ENCODE measurements at places on chromosomes 6 and 20.

DNA sequence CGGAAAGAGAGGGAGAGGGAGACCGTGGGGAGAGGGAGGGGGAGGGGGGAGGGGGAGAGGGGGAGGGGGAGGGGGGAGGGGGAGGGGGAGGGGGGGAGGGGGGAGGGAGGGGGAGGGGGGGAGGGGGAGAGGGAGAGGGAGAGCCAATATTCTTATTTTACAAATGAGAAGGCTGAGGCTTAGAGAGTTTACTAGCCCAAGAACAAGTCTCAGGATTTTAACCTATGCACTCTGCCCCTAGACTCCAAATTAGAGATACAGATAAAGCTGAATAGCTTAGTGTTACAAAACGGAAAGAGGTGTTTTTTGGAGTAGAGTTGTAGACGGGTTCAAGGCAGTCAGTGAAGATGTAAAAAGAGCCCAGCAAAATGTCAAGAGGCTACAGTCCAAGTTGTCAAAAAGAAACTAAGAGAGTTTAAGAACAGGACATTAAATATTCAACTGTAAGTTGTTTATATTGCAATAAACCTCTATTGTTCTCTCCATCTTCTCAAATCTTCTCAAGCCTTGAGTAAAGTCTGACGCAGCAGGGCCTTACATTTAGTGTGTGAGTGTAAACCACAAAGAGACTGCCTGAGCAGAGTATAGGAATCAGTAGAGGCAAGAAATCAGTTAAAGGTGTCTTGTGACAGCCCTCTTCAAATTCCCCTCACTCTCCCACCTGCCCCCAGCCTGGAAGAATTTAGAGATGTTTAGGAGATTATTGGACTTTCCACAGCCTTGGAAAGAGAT, 34.9 kb upstream of the AKIRIN2 start:
- DNase-seq, result no peak

DNA sequence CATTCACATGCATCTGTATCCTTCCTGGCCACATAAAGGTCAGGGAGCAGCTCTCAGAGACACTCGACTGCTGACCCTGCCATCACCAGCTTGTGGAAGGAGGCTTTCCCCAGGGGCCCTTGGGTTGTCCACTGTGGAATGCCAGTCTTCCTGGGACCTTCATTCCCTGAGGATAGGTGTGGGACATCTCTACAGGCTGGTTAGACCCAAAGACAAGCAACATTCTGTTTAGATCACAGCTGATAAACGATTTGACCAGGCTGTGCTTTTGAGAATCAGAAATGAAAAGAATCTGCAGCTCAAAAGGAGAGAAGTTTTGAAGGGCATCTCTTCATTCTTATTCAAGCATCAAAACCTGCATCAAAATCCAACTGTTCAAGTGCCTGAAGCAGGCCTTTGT, 18.2 kb upstream of the SH3BGRL2 start:
- no peak for DNase-seq

GRCh38 chr6:112575309-112575834, 228.2 kb downstream of the RFPL4B start:
- DNase-seq, result no peak

GRCh38 chr6:18016133-18016532, 28.7 kb upstream of the KIF13A start:
- no peak for DNase-seq

GRCh38 chr6:119586250-119586882, 236.8 kb upstream of the MAN1A1 start:
- DNase-seq, result no peak

DNA sequence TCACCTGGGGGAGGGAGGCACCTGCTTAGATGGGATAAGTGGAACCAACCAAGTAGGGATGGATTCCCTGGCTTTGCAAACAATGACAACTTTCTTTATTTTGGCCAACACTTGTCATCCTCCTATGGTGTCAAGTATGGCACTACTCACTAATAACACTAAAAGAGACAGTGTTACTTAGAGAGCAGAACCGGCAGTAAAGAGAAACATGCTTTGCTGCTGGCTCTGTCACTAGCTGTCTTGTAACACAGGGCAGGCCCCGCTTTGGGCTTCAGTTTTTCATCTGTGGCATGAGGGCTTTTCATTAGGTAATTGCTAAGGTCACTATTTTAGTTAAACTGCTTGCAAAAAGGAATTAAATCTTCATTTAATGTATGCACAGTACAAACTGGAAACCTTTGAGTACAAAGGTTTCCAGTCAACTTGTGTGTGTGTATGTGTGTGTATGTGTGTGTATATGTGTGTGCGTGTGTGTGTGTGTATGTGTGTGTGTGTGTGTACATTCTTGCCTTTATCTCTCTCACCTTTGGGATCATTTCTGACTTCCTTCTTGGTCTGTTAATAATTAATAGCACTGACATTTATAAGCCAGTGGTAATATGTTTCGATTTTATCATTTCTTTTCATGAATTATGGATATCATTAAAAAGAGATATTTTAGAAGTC, 64.7 kb downstream of the BTBD3 start:
- no peak for DNase-seq

GRCh38 chr6:3294921-3295871, 36.4 kb downstream of the PSMG4 start:
- no peak for DNase-seq

DNA sequence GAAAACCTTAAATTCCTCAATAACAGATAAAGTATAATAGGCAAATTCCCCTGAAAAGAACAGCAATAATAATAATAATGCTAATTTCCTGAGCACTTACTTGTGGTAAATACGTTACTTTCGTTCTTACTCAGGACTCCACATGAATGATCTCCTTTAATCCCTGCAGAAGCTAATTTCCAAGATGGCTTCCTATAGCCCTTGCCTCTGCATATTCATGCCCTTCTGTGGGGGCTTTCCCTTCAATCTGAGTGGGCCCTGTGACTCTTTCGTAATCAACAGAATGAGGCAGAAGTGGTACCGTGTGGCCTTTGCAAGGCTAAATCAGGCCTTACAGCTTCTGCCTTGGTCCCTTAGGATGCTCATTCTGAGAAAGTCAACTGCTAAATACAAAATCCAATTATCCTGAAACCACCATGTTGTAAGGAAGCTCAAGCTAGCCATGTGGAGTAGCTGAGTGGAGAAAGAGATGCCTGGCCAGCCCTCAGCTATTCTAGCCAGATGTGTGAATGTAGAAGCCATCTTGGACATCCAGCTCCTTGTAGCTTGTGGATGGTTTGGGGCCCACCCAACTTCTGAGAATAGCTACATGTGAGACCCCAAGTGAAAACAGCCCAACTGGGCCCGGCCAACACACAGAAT, 50.5 kb downstream of the MCUR1 start:
- DNase-seq, result peak; percentile 12

DNA sequence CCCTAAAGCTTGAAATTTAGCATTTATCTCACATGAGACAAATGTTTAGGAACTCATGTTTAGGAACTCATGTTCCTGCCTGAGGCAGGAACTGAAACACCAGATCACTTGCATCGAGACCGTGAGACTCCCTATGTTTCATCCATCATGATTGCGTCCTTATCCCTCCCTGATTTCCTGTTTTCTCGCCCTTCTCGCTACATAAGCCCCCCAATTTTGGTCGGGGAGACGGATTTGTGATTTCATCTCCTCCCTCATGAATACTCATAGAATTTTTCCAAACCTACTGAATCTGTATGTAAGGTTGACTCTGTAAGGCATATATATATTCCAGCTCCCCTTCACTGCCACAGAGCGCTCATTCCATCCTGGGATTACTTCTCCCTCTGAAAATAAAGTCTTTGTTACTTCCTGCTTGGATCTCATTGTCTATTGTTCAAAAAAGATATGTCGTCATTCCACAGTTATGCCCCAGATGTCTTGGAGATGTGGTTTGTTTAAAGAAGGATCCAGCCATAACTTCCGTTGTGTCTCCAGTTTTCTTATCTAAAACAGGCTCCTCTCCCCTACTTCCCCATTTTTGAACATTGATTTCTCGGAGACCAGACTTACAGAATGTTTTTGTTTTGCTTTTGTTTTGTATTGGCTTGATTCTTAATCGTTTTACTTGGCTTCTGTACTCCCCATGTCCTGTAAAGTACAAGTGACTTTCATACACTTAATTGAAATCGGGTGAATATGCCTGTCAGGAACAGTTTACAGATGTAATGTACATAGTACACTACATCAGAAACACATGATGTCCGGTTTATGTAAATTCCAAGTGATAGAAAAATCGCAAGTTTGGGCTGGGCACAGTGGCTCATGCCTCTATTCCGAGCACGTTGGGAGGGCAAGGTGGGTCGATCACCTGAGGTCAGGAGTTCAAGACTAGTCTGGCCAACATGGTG, 118.7 kb downstream of the HFE start:
- DNase-seq, result no peak

- DNase-seq, result no peak
Measured at GRCh38 chr20:20251836-20252235, 116.1 kb upstream of the INSM1 start.

DNA sequence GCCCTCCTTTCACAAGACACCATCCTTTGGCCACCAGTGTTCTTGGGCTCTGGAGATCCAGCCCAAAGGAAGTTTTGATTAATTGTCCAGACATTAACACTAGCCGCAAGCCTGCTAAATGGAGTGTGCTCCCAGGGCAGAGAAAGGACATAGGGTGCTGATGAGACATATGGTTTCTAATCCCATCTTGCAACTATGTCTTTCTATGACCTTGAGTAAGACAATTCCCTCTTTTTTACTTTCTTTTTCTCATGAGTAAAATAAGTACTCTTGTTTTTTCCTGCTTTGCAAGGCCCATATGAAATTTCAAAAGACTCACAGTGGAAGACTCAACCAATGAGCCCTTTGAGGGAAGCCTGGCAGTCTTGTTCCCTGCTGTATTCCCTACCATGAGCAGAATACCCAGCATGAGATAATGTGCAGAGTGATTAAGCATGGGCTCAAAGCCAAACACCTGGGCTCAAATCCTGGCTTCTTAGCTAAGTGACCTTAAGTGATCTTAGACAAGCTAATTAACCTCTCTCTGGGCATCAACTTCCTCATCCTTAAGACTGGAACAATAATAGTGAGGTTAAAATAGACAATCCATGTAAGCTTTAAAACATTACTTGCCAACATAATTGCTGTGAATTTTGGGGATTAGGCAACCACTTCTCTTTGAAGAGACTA, at the start of gene WFDC10B:
Gene WFDC10B (minus strand): TSS at position 51 of the 669 bp plus-strand sequence. CDS start 19,027 bp downstream, outside the sequence.
- DNase-seq, result no peak

- DNase-seq, result no peak
Measured at GRCh38 chr6:34544776-34545471, 11.2 kb downstream of the SPDEF start.

GRCh38 chr6:153539602-153540001, 408.5 kb upstream of the RGS17 start:
- DNase-seq, result no peak

GRCh38 chr6:136717716-136717990, 74.6 kb downstream of the MAP3K5 start:
- no peak for DNase-seq

GRCh38 chr6:33007831-33008400, 1.5 kb downstream of the HLA-DOA start:
- peak; percentile 46 for DNase-seq

DNA sequence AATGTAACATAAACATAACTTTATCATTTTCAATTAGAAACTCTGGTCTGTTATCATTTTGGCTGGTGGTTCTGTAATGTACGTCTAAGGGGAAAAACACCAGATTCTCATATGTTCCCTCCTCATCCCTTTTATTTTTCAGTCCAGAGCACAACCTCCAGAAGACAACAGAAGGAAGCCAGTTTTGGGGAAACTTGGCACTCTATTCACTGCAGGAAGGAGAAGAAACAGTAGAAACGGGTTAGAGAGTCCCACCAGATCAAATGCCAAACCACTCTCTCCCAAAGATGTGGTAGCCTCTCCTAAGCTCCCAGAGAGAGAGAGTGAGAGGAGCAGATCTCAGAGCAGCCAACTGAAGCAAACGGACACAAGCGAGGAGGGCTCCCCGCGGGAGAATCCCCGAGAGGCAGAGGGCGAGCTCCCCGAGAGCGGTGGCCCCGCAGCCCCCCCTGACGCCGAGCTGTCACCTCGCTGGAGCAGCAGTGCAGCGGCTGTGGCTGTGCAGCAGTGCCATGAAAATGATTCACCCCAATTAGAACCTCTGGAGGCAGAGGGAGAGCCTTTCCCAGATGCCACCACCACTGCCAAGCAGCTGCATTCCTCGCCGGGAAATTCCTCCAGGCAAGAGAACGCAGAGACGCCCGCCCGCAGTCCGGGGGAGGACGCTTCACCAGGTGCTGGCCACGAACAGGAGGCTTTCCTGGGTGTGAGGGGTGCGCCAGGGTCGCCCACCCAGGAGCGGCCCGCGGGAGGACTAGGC, 117.8 kb downstream of the RTN4IP1 start:
- peak; percentile 75 for DNase-seq

- DNase-seq, result no peak
Measured at GRCh38 chr20:46962452-46963195, 68.0 kb downstream of the EYA2 start.

DNA sequence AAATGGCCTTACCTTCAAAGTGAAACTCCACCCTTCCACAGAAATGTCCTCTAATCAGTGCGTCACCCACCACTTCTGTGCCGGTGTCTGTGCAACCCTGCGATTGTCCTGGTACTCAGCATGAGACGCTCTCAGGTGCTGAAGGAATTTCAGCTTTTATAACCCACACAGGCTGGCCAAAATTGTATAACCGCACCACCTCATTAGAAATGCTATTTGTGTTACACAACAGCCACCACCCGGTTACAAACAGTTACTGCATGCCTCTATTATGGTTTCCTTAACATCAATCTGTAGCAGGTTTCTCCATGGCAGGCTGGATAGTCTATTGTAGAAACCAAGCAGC, 51.5 kb downstream of the SLC23A2 start:
- DNase-seq, result no peak

- DNase-seq, result no peak
Measured at GRCh38 chr6:163963205-163964120, 548.9 kb downstream of the QKI start.

DNA sequence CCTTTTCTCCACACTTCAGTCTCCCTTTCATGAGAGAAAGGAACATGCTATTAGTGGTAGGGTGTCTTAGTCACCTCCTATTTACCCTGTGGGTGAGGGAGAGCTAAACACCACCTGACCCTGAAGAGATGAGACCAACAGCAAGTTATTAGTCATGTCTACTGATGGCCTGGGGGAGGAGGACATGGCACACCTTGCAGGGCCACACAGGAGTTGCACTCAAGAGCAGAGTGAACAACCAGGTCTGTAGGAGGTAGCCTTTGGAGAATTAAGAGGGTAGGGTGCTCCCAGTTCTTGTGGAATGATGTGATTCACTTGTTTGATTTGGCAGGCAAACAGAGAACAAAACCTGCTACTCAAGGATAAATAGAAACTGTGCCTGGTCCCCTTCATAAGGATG, 82.7 kb upstream of the FABP7 start:
- no peak for DNase-seq

- no peak for DNase-seq
Measured at GRCh38 chr6:128259029-128259724, 261.2 kb downstream of the PTPRK start.

DNA sequence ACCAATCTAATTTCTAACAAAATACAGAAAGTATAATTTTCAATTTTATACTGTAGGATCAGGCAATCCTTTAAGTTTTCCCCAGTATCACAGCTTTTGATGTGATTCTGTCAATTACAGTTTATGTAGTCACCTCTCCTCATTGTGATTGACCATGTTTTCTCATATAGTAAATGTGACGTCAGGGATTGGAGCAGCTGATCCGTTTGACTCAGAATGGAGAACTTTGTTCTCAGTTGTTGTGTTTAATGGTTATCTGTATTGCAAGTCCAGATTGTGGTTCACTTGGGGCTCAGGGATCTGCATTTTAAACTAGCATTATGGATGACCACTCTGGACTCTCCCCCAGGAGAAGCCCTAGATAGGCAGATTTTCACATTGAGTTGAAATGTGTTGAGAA, 90.6 kb downstream of the DNAH8 start:
- DNase-seq, result no peak

All from stimulated activated effector memory CD8-positive, alpha-beta T cell treated with anti-CD3 and anti-CD28 coated beads, Interleukin-12 subunit alpha, Interleukin-12 subunit beta, amount 100 ng/mL, for 72 hours (primary cell).